Stimulated activated CD4-positive, alpha-beta T cell treated with anti-CD3 and anti-CD28 coated beads, Interleukin-4, amount 100 ng/mL, for 4 hours (primary cell): ENCODE measurements at places on chromosomes 16 and 17.

DNA sequence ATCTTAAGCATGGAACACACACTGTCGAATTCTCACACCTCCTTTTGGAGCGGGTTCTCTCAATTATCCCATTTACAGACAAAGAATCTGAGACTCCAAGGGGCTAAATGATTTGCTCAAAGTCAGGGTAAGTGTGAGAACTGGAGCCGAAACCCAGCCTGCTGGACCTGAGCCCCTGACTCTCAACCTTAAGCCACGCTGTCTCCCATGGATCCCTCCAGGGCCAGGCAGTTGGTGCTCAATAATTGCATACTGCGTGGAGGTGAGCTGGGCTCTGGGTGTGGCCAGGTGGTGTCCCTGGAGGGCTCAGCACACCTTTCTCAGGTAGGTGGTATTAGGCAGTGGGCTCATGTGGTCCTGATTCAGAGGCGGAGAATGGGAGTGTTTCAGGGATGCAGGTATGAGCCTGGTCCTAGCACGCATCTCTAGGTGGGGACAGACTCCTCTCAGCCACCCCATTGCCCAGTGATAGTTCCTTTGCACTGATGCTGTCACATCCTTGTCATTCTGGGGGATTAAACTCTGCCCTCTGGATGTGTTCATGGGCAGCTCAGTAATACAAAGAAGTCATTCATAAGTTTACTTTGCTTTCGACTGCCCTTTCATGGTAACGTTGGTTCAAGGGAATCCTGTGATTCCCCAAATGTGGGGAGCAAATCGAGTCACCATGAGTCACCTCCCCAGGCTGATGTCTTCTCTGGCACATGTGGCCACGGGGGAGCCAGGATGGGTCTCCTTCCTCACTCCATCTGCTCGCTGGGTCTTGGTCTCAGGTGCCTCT lies 399.5 kb upstream of the TNRC6C start:
- no peak for DNase-seq

DNA sequence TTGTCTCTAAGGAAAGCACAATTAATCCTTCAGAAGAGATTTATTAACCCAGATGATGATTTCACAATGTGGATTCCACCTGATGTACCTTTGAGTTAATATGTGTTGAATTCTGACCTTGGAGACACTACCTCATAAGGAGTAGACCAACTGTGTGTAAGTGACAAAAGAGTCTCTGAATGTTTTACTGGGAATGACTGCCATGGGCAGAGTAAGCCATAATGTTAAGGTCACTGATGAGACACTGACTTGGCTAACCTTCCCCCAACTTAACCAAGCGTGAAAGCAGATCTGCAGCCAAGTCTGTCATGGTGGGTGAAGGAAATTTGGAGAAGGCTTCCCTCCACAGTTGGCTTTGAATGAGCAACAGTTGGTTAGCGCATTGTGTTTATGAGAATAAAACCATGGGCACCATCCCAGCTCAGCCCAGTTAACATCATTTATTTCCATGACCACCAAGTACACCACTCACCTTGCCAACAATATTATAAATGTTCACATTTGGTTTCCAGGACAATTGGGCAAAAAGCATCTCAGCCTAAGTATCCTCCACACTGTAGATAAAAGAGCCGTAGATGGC lies 618.5 kb downstream of the KCNJ2 start:
- no peak for DNase-seq

- DNase-seq, result no peak
These were observed 314.8 kb downstream of the XYLT1 start for GRCh38 chr16:17155936-17156335.

GRCh38 chr17:67452681-67453554 lies 75.8 kb downstream of the PITPNC1 start:
- no peak for DNase-seq

- no peak for DNase-seq
These were observed 16.5 kb downstream of the SNF8 start for GRCh38 chr17:48927978-48928745.

DNA sequence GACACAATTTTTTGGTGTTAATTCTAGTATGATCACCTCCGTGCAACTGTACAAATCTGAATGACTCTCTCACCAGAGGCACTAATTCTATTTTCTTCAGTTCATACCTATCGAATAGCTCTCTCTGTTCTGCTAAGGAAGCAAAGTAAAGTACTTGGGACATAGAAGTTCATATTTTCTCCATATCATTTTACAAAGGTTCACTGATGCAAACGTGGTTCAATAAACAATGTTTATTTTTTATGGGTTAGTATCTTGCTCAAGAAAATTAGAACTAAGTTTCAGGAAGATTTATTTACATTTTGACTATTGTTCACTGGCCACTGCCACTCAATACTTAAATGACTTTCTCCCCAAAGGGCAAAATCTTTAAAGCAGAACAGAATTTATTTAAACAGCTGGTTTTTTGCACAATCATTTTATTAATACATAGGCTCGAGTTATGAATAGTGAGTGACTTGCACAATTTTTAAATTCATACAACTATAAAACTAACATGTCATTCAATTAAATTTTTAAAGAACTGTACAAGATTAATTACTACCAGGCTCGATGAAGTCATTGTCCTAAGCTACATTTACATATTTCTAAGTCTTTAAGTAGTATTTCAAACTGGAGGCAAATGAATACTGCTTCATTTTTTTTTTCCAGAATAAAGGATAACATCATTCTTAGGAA lies 255.8 kb downstream of the C16orf95 start:
- DNase-seq, result no peak

DNA sequence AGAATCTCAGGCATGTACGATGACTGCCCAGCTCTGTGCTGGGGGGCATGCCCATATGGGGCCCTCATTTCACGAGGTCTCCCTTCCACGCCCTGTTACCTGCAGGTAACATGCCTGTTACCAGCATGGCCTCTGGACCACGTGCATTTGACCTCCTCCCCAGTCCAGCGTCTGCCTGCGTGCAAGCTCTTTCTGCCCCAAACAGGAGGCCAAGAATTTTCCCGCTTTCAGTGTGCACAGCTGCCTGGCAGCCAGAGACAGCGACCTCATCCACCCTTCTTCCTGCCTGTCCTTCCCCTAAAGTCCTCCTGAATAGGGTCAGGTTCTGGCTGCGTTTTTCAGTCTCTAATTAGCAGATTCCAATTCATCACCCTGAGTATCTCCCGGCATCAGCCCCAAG lies 306.5 kb upstream of the ZFHX3 start:
- DNase-seq, result no peak

GRCh38 chr16:4938683-4939030 lies 1.7 kb upstream of the PPL start:
- DNase-seq, result no peak
